ENCODE measurements at places on chromosomes 2 and 18.

- DNase-seq = no peak
Measured at GRCh38 chr2:30216157-30216556, 15.2 kb upstream of the LBH start.

DNA sequence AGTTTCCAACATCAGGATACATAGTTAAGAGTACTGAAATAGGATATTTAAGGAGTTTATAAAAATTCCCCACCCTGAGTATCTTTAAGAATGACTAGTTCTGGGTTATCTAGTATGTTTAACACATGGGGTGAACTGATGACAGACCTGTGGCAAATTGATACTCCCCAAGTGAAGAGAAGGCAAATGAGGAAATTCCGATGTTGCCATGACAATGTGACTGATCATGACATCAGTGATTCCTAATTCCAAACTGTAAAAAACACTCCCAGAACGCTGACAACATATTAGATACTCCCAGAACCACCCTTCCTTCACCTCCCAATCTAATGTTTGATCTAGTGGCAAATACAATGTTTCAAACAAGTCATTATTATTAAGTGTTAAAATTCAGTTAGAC is 77.6 kb downstream of the RBMS1 start:
- DNase-seq = no peak

GRCh38 chr2:14342313-14342712 is 290.2 kb upstream of the LRATD1 start:
- DNase-seq = no peak

DNA sequence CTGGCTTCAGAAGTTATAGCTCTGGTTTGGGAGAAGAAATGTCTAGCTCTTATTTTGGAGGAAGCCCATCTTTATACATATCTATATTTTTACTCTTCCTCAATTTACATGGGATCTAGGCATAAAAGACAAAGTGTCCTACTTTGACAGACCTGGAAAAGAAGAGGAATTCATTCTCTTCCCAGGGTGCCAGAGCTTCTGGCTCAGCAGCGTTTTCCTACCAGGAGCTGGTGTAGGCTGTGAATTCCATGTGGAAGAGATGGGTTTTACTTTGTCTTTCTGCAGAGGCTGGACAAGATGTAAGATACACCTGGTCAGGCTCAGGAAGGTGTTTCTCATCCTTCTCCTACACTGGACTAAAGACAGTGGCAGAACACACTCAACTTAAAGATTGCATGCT is 50.2 kb upstream of the LYPD6B start:
- DNase-seq = no peak

- peak; percentile 76 for DNase-seq
Measured at GRCh38 chr2:175282300-175282699, 100.8 kb upstream of the ATP5MC3 start.

DNA sequence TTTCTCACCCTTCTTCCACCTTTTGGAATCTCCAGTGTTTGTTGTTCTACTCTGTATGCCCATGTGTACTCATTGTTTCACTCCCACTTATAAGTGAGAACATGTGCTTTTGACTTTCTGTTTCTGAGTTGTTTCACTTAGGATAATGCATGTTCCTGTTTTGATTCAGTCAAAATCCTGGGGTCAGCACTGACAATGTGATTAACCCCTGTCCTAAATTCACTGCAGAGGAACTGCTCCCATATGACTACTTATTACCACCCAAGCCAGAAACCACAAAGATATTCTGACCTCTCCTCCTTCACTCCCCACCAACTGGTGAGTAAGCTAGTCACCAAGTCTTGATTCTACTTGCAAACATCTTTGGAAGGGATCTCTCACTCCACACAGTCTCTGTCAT is 251.4 kb upstream of the TCF4 start:
- peak; percentile 56 for DNase-seq

- DNase-seq = no peak
Measured at GRCh38 chr2:215332872-215333595, 21.2 kb downstream of the ATIC start.

- DNase-seq = no peak
Measured at GRCh38 chr2:5592916-5593315, 99.3 kb upstream of the SOX11 start.

GRCh38 chr18:78271790-78272189 is 707.8 kb upstream of the SALL3 start:
- DNase-seq = no peak

- no peak for DNase-seq
Measured at GRCh38 chr2:151984424-151985083, 114.3 kb downstream of the CACNB4 start.

- DNase-seq = no peak
Measured at GRCh38 chr2:218125095-218125494, 733 bp upstream of the CXCR2 start.

DNA sequence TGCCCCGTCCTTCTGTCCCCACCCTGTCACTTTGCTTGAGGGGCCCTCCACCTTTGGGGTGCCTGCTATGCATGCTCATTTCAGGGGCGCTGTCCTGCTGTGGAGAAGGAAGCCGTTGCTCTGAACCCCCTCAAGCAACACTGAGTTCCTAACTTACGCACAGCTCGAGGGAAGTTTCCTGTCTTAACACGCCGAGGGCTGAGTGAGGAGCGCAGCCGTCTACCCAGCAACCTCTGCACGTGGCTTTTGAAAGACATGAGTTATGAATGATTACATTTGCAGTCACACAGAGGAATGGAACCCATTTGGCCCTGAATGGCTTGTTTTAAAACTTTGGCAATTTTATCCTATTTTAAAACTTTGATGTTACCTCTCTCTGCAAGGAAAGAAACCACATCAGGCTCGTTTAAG is 14.0 kb downstream of the RAMP1 start:
- DNase-seq = no peak

GRCh38 chr2:67039058-67039457 is 358.1 kb upstream of the ETAA1 start:
- DNase-seq = no peak

GRCh38 chr2:180705122-180705521 is 275.3 kb upstream of the UBE2E3 start:
- DNase-seq = peak; percentile 17
